ENCODE measurements at places on chromosomes 6 and 20.

DNA sequence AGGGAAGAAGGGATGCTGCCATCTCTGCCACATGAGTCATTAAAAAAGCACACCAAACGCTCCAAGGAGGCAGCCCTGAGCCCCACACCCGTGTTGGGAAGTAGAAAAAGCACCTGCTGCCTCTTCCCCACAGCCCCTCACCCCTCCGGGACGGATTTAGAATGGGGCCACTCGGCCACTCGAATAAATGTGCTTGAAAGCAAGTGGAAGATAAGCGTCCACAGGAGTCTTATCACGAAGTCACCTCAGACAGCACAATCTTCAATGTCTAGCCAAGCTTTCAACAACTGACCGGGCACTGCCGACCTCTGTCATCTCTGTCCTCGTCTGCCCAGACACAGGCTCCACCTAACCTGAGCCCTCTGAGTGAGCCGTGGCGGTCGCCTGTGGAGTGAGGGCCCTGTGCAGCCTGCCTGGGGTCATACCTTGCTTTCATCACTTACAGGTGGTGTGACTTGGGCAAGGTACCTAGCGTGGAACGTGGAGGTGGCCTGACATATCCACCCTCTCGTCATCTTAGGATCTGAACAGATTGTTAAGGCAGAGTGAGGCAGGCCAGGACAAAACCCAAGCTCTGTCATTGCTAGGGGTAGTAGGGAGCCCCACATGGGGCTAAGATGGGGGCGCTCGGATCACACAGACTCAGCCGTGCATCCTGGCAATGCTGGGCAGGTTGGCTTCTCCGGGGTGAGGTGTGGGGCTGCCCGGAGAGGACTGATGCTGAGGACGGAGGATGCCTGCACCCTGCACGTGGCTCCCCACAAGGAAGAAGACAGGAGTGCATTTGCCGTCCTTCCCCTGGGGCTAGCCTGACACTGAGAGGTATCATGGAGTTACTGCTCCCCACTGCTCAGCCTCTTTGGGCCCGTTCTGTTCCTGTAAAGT lies 34.8 kb downstream of the PSMG4 start:
- no peak for DNase-seq

- no peak for DNase-seq
Observed at GRCh38 chr6:41345901-41346300, 10.5 kb downstream of the NCR2 start.

- DNase-seq: no peak
Observed at GRCh38 chr20:63326314-63327230, 33.6 kb downstream of the COL20A1 start.

DNA sequence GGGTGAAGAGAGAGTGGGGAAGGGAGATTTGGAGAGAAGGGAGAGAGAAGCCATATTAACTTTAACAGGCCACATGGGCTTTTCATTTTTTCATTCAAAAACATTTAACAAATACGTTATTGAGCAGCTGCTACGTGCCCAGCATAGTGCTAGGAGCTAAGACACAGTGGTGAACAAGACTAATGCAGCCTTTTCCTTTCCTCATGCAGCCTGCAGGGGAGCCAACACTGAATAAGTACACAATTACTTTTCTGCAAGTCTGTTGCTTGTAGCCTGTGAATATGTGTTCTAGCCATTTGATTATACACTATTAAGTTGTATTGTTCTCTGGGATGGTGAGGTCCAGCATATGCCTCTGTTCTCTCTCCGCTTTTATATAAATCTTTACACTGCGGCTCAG lies 1.9 kb upstream of the BLOC1S5 start:
- no peak for DNase-seq

GRCh38 chr6:43847741-43848630 lies 78.0 kb downstream of the VEGFA start:
- DNase-seq: no peak

Measured in midbrain (tissue), 1 donor.